EL (cell line): ENCODE measurements at places on chromosomes 6 and 20.

DNA sequence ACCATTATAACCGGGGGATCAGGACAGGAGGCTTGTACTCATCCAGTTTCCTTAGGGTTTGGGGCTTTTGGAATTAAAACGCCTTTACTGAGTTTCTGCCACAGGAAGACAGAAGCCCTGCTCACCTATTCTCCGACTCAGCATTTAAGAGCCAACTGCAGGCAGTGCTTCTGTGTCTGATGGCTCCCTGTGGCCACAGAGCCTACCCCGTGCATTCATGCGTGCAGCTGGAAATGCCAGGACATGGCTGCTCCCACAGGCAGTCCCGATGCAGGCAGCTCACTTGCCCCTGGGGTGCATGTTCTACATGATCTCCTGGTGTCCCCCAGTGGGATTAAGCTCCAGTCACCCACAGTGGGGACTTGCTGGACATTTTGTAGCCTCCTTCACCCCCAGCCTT is 22.2 kb downstream of the ZNF831 start:
- no peak for DNase-seq

DNA sequence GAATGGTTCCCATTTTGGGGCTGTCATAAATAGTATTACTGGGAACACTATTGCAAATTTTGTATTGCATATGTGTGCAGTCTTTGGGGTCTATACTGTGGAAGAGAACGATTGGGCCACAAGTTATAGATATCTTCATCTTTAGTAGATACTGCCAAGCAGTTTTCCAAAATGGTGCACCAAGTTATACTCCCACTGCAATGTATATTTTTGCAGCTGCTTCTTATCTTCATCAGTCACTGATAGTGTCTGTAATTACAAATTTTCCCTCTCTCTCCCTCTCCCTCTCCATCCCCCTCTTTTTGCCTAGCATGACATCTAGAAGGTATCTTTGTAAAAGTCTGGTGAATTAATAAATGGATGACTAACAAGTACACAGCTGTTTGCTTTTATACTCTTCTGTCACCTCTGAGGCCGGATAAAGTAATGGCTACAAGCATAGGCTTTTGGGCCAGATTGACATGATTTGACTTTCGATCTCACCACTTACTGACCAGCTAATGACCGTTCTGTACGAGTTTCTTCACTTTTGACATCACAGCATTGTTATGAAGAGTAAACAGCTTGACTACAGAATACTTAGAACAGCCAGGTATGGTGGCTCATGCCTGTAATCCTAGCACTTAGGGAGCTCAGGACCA is 113.3 kb upstream of the SLC2A12 start:
- DNase-seq: no peak

- DNase-seq: no peak
These were observed 22.6 kb upstream of the ELOVL2 start for GRCh38 chr6:11066505-11067347.

- no peak for DNase-seq
These were observed 16.9 kb downstream of the UCKL1 start for GRCh38 chr20:63939061-63939935.

- no peak for DNase-seq
These were observed 9.6 kb upstream of the PLG start for GRCh38 chr6:160692369-160692959.

- no peak for DNase-seq
These were observed 464.8 kb upstream of the CDH4 start for GRCh38 chr20:60787276-60787675.

- DNase-seq: no peak
These were observed 475 bp downstream of the OR2B6 start for GRCh38 chr6:27957516-27957915.

GRCh38 chr20:41290804-41291389 is 26.6 kb downstream of the ZHX3 start:
- no peak for DNase-seq

DNA sequence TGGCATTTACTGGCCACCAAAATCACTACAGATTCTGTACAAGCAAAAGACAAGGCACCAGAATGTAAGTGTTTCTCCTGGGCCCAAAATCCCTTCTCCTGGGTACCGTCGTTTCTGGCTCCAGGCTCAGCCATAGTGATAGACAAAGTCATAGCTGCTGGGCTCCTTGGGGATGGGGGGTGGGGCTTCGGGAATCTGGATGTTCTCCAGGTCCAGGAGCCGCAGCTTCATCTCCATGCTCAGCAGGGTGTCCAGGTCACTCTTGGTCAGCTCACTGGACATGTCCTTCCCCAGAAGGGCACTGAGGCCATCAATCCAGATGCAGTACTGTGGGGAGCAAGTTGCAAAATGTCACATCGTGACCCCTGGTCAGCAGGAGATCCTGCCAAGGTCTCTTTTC is 39.2 kb downstream of the ELMO2 start:
- no peak for DNase-seq

GRCh38 chr20:60302875-60303274 is 344.7 kb downstream of the CDH26 start:
- no peak for DNase-seq

GRCh38 chr20:623021-623420 is 12.9 kb upstream of the TCF15 start:
- no peak for DNase-seq

DNA sequence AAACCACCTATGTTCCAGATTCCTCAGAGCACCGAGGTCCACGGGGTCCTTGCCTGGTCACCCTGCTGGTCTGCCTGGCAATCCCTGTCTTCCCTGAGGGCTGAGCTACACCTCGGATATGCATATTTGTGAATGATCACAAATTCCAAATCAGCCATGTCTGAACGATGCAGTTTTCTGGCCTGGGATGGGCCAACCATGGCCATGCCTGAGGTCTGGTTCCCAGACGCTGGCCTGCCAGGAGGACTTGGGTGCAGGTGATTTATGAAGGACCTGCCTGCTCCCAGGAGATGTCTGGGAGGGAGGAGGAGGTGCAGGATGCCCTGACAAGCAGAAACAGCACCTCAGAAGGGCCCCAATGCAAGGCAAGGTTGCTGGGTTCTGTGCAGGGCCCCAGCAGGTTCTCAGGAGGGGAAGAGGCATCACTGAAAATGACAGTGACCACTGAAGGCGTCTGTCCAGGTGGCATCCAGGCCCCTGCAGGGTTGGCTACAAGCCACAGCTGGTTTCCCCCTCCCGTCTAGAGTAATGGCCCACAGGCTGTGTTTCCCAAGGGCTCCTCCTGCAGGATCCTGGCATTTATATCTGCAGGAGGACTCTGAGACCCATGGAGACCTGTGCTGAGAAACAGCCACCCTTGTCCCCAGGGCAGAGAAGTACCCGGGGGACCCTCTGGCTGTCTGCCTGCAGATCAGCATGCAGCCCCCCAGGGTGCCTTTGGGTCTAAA is 205.3 kb downstream of the TAF4 start:
- no peak for DNase-seq

GRCh38 chr6:6090861-6091607 is 84.3 kb upstream of the NRN1 start:
- DNase-seq: no peak

DNA sequence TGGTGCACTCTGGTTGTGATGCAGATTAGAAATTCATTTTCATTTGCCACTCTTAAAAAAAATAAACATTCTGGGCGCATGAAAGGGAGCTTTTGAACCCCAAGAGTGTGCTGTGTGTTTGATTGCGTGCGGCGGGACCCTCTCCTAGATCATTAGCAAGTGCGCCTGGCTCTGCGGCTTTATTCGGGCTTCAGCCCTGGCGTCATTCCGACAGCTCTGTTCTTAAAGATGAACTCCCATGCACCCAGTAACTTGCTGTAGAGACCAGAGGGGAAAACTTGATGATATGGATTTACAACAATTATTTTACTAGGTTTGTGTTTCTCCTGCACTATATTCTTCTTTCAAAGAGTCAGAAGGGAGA is 48.9 kb upstream of the ARMC2 start:
- DNase-seq: no peak

- DNase-seq: no peak
These were observed 41.4 kb downstream of the MAP7 start for GRCh38 chr6:136508725-136509392.

DNA sequence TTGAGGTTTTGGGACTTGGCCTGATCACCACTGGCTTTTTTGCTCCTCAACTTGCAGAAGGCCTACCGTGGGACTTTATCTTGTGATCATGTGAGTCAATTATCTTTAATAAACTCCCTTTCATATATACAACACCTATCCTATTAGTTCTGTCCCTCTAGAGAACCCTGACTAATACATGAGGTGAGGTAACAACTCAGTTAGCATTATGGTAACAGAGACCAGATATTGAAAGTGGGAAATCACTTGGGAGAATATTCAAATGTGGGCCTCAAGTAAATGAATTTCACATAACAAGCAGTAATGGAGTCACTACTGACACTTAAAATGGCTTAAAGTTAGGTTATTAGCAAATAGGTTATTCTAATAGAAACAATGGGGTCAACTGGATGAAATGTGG is 438.1 kb upstream of the AGPAT4 start:
- DNase-seq: no peak

- DNase-seq: no peak
These were observed 3.5 kb upstream of the PANK2 start for GRCh38 chr20:3885715-3886114.

GRCh38 chr6:36986704-36987047 is 680 bp upstream of the MTCH1 start:
- no peak for DNase-seq

DNA sequence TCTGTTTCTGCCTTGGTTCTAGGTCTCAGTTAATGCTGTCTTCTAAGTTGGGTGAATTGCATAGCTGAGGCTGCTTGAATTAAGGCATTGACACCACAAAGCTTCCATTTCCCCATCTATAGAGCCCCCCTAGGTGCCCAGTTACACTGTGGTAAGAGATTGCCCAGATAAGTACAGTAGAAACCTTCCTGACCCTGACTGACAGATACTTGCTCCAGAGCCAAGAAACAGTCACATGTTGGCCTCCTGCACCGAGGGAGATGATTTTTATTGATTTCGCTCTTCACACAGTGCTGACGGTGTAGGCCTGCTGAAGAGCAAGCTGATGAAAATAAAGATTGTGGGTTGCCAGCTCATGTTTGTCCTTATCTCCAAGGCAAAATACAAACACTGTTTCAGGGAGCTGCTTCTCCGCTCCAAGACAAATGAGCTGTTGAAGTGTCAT is 67.9 kb downstream of the TRMT11 start:
- DNase-seq: no peak

- no peak for DNase-seq
These were observed 70.6 kb downstream of the SGK1 start for GRCh38 chr6:134247231-134247833.

DNA sequence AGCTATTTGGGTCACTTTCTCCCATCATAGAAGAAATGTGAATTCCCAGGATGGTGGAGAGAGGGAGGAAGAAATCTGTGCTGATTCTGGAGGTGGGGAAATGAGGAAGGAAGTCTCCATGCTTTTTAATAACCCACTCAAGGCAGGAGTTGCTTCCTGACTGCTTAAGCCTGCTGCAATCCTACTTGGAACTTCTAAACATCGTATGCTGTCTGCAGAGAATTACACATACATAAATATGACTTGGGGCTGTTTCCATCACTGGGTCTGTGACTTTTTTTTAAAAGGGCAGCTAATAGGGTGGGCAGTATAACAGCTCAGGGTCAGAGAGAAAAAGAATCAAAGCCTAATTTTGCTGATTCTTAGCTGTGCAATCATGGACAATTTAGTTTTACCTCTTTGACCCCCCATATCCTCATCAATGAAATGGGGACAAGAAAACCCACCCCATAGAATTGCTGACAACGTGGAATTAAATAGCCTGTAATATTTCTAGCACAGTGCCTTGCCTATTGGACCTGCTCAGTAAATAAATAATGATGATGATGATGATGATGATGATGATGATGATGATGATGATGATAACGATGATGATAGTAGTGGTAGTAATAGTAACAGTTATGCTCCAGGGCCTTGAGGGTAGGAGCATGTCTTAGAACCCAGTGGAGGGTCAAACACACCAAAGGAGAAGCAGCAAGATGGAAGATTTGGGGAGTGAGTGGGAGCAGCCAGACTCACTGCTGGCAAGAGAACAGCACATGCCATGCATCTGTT is 166.7 kb upstream of the LRFN2 start:
- no peak for DNase-seq

DNA sequence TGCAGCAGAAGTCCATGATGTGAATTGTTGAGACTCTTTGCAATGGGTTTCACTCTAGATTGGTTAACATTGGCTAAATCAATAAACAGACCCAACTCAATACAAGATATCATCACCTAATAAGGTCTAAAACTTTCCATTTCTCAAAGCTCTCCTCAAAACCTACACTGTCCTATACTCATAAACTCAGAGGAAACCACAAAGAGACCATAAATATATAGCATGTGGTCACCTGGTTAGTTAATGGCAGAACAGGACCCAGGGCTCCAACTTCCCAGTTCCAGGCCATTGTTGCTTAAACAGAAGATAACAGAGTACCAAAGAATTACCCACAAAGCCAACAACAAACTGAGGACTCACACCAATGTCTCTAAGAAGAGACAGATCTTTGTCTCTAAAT is 12.0 kb downstream of the RTN4IP1 start:
- no peak for DNase-seq

GRCh38 chr6:49849213-49849907 is 17.0 kb downstream of the CRISP1 start:
- peak; percentile 39 for DNase-seq

- DNase-seq: no peak
These were observed 2.9 kb upstream of the MYLK2 start for GRCh38 chr20:31816221-31816620.

GRCh38 chr6:47028835-47029360 is 13.2 kb downstream of the ADGRF1 start:
- no peak for DNase-seq

- no peak for DNase-seq
These were observed 12.3 kb upstream of the CTNNBL1 start for GRCh38 chr20:37681384-37682112.

DNA sequence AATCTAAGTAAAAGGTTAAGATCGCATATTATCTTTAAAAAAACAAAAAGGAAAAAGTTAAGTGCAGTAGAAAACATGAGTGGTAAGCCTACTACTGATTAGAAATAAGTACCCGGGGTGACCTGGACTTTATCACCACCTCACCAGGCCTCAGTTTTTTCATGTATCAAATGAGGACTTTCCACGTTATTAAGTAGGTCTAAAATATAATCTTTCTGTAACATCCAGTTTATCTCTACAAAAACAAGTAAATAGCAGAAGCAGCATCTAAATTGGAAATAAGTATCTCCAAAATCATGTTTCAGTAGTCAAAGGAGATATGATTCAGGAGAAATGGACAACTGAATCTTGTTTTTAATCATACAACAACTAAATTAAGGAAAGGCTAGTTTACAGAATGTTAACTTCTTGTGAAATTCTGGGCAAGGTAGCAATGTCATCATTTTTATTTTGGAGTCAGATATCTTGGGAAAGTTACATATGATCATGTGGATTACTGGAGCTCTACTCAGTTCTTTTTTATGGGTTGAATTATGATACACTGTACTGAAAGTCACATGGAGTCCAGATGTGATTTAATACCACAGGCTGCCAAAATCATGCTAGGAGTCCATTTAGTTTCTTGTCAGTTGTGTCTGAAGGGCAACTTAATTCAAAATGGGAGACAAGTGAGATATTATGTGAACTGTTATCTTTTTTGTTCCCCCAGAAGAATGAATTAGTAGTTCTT is 114.7 kb upstream of the PRL start:
- DNase-seq: peak; percentile 5

- DNase-seq: peak; percentile 97
These were observed 932.7 kb downstream of the TFAP2A start for GRCh38 chr6:9482030-9482738.
